ENCODE measurements at places on chromosomes 16 and 17.

GRCh38 chr16:67954421-67955196 is 10.7 kb upstream of the LCAT start:
- DNase-seq: no peak

DNA sequence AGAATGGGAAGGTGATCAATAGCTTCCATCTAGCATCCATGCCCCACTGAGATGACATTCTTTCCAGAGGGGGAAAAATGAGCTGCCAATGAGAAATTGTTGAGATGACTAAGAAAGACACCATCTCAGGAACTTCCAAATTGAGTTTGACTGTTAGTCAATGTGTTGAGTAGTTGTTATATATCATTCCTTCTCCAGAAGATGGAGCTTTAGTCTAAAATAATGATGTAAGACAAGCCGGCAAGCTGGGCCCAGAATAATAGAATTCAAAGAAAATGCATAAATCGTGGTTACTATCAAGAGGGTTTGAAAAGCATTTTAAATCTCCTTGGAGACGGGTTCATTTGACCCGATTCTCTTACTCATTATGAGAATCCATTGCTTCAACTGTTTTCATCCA is 71.0 kb upstream of the ATF7IP2 start:
- DNase-seq: no peak

- no peak for DNase-seq
These were observed 13.4 kb downstream of the UBALD1 start for GRCh38 chr16:4601036-4601863.

DNA sequence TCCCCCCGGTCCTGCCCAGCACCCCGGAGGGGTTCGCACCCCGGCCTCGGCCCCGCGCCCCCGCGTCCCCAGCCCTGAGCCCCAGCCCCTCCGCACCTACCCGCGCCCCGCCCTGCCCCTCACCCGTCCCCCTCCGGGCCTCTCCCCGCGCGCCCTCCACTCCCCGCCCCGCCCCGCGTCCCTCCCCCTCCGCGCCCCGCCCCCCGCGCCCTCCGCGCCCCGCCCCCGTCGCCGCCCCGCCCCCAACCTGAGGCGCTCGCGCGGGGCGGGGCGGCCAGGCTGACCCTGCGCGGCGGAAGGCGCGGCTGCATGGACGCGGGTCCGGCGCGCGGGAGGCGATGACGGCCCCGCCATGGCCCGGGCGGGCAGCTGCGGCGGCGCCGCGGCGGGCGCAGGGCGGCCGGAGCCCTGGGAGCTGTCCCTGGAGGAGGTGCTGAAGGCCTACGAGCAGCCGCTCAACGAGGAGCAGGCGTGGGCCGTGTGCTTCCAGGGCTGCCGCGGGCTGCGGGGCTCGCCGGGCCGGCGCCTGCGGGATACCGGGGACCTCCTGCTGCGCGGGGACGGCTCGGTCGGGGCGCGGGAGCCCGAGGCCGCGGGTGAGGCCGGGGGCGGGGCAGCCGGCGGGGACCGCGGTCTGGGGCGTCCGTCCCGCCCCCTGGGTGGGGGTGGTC is at the start of gene SPIRE2:
Gene SPIRE2 (plus strand): TSS at position 277 of the 671 bp plus-strand sequence. CDS start 76 bp downstream, at position 353.
- no peak for DNase-seq

- no peak for DNase-seq
These were observed 147.0 kb upstream of the TNRC6C start for GRCh38 chr17:77811521-77811920.

DNA sequence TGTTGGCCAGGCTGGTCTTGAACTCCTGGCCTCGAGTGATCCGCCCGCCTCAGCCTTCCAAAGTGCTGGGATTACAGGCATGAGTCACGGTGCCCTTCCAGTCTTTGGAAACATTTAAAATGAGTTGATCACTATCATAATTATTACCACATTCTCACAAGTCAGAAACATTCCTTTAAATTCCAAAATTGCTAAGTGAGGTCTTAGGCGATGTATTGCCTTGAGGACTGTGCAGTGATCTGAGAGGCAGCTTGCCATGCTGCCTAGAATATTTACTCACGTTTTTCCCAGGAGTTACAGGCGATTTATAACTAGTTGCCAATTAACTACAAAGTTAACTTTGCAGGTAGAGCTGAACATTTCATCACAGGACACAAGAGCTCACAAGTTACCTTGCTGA is 5.7 kb upstream of the ATXN1L start:
- DNase-seq: no peak

GRCh38 chr16:89176147-89176690 is 4.7 kb downstream of the CDH15 start:
- DNase-seq: no peak

GRCh38 chr16:10097271-10097670 is 85.0 kb downstream of the GRIN2A start:
- no peak for DNase-seq

DNA sequence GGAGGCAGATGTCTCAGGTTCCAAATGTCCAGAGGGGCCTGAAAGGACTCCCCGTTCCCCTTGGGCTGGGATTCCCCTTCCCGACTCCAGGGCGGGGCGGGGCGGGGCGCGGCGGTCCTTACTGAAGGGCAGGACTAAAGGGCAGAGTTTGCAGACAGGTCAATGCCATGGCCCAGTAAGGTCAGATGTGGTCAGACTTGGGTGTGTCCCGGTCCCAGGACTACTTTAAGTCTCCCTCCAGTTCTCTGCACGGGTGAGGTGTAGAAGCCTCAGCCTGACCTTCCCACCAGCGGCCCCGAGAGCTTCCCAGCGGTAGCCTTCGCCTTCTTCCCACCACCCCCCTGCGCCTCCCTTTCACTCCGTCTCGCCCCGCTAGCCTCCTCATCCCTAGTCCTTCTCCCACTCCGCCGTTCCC is 532 bp downstream of the KDM6B start:
- DNase-seq: no peak

GRCh38 chr17:2060681-2061440 is 6.0 kb downstream of the HIC1 start:
- DNase-seq: no peak

GRCh38 chr17:61442136-61442775 is 10.0 kb upstream of the TBX4 start:
- no peak for DNase-seq

GRCh38 chr16:933581-933980 is 37.2 kb downstream of the LMF1 start:
- no peak for DNase-seq

GRCh38 chr17:75188614-75189013 is 5.9 kb upstream of the SUMO2 start:
- no peak for DNase-seq

GRCh38 chr17:47244697-47245096 is 8.9 kb upstream of the ITGB3 start:
- no peak for DNase-seq

DNA sequence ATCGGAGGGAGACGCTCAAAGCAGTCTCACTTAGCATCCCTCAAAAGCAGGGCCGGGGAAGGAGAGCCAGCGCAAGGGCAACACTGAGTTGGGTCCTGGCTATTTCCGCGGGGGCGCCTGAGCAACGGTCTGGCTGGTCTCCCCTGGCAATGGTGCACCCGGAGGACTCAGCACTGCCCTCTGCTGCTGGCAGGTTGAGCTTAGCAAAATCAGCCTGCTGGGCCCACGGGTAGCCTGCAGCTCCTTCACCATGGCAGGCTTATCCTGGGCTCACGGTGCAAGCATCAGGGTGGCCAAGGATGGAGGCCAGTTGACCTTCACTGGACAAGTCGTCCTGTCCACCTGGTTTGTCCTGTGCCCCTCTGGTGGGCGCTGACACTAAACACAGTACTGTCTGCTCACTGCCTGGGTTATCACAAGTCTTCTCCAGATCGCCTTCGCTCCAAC is 14.4 kb upstream of the ALDH3A1 start:
- DNase-seq: no peak

GRCh38 chr17:21164216-21164615 is 37.5 kb downstream of the DHRS7B start:
- no peak for DNase-seq

GRCh38 chr17:693791-694638 is 20.6 kb downstream of the VPS53 start:
- no peak for DNase-seq

DNA sequence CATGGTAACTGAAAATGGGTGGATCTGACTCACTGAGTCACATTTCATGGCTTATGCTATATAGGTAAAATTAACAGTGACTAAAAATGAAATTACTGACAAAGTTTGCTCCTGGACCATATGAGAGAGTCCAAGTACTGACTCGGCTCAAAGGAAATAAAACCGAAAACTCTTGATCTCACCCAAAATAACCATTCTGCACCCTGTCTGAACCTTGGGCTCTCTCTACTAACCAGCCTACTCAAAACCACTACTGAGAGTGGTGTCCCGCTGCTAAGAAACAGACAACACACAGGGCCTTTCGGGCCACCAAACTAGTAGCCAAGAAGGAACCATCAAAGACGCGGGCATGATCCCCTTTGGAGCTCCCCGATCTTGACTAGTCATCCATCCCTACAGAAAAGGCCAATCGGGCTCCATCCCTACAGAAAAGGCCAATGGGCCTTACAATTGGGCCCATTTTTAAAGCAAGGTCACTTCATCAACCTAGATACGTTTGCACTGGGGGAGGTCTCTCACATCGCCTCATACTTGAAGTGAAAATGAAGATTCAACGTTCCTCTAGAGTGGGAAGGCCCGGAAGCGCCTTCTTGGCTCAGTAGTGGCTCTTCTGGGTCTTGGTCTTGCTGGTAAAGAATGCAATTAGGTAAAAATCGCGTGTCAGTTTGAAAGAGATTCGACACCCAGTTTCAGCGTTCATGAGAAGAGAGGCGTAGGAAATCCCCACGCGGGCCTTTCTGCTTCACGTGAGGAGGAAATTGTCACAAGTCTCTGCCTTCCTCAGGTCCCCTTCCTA is 720 bp upstream of the ZPBP2 start:
- DNase-seq: no peak

DNA sequence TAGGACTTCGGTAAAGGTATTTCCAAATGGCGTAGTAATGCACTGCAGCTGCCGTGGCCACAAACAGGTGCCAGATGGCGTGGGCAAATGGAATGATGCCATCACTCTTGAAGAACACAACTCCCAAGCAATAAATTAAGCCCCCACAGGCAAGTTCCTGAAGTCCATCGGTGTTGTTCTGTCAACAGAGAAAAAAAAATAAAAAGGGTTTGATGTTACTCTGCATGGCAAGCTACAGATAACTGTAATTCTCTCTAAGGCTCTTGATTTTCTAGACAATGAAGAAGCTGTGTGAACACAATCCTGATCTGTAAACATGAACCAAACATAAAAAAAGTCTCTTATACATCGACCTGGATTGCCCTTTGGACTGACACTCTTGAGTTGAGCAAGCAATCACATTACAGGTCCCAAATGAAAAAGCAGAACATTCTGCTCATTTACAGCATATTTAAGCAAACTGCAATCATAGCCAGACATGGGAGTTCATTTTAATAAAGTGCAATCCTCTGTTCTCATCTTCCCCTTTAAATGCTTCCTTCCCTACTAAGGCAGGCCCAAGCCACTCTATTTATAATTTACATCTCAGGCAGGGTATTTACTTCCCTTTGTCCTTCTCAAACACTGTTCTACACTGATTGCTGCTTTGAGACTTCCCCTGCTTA is 27.1 kb downstream of the MMD start:
- no peak for DNase-seq

- no peak for DNase-seq
These were observed 1.2 kb downstream of the DYNLL2 start for GRCh38 chr17:58084317-58084981.

- DNase-seq: no peak
These were observed 44.4 kb downstream of the SEC14L1 start for GRCh38 chr17:77185137-77185536.

- no peak for DNase-seq
These were observed 12.5 kb upstream of the TMED6 start for GRCh38 chr16:69364088-69364487.

DNA sequence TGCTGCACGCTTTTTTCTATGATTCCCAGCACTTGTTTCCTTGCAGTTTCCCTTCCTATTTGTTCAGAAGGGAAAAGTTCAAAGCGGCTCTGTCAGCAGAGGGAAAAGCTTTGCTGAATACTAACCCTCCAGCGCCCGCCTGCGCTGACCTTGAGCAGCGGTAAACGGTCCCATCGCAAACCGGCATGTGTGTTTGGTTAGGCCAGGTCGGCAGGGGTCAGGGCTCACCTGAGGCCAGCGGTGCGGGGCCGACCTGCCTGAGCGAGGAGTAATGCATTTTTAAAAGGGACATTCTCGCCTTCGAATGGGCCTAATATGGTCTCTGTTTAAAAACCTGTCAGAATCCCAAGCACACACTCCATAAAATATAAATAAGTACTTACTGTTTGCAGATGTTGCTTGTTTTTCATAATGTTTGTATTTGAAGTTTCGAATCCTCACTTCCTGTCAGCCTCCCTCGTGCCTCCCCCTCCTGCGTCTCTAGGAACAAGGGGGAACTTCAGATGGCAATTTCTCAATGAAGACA is 110.1 kb downstream of the IRX3 start:
- peak; percentile 46 for DNase-seq

DNA sequence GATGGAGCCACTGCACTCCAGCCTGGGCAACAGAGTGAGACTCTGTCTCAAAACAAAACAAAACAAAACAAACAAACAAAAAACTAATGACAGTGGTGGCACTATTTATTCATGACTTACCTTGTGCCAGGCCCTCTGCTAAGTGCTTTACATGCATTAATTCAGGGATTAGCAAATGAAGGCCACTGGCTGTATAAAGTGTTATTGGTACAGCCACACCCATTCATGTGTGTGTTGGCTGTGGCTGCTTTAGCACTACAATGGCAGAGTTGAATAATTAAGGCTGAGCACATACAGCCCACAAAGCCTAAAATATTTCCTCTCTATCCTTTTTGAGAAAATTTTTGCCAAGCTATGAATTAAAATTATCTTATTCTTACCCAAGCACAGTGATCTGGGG is 531.8 kb upstream of the CDH5 start:
- DNase-seq: no peak

DNA sequence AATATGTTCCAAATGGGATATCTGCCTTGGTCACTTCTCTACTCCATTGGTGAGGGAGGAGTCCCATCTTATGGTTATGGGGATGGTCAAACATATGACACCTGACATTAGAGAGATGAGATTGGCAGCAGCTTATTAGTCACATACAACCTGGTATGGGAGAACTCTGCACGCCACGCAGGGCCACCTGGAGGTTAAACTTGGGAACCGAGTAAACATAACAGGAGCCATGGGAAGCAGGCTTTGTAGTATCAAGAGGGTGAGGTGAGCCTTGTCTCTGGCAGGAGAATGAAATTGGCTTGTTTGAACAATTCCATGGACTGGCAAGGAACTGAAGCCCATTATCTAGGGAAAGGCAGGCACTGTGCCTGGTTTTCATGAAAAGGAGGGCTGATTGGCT is 238.7 kb upstream of the ELAC2 start:
- DNase-seq: peak; percentile 47

DNA sequence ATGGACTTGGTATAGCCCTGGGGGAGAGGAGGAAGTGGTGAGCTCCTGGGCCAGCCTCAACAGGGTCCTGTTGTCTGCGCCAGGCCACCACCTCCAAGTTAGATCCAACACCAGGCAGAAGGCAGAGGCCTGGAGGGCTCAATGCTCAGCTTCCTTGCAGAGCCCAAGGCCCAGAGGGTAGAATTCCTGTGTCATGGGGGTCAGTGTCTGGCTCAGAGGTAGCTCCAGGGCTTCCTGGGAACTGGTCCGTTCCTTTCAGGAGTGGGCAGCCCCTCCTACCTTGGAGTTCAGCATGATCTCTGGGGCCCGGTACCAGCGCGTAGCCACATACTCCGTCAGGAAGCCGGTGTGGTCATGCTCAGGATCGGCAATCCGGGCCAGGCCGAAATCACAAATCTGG is 4.4 kb upstream of the GDPD3 start:
- no peak for DNase-seq
